ENCODE measurements at places on chromosomes 6 and 20.

DNA sequence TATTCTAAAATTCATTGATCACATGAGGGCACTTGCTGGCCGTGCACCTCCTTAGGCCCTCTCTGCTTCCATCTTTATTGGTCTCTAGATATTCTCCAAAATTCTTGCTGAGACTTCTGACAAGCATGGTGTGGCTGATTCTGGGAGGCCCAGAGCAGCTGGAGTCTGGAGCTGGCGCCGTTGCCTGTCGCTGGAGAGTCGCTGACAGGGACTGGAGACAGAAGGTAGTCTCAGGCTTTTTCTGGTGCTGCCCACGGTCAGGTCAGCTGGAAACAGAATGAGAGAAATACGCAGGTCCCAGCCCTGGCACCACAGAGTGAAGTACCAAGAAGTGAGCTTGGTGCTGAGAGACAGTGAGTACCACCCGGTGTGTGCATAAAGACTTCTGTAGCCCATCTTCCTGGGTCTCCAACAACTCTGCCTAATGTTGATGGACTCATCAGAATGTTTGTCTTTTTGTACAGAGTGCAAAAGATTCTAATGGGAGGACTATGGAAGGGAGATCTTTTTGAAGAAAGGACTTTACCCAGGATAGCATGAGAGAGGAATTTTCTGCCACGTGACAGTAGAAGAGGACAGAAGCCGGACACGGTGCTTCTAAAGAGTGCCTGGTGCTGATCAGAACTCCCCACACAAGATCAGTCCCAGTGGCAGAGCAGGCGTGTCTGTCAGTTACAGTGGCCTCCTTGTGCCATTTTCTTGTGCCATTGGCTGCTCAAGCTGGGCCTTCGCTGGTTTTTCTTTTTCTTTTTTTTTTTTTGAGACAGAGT, 1.8 kb upstream of the ALDH8A1 start:
- no peak for DNase-seq

- DNase-seq = no peak
Observed at GRCh38 chr6:32149092-32149755, 2.5 kb downstream of the PRRT1 start.

GRCh38 chr20:42857446-42857845, 332.3 kb downstream of the PTPRT start:
- DNase-seq = no peak

DNA sequence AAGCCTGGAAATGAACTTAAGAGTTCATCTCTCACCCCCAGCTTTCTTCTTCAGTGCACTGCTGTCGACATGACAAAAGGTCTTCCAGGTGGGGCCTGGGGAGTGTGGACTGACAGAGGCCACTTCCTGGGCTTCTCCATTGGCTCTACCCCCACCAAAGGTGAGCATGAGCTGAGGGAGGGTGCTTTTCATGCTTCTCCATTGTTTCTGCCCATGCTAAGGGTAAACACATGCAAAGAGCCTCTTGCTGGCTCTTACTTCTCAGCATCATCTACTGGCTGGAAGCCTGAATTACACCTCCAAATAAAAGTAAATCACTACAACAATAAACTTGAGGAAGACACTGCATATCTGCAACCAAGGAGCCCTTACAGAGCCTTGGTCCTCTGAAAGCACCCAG, 227.2 kb downstream of the EPM2A start:
- DNase-seq = no peak

GRCh38 chr20:2932498-2932897, 59.2 kb downstream of the PTPRA start:
- no peak for DNase-seq

GRCh38 chr6:122264557-122264956, 134.9 kb upstream of the HSF2 start:
- DNase-seq = no peak

- DNase-seq = no peak
Observed at GRCh38 chr20:36132802-36133211, 21.7 kb upstream of the EPB41L1 start.

GRCh38 chr6:11224252-11224965, 8.1 kb downstream of the NEDD9 start:
- DNase-seq = no peak

- no peak for DNase-seq
Observed at GRCh38 chr6:157116426-157116825, 206.9 kb downstream of the TMEM242 start.

GRCh38 chr6:49782725-49783124, 4.4 kb downstream of the PGK2 start:
- no peak for DNase-seq

DNA sequence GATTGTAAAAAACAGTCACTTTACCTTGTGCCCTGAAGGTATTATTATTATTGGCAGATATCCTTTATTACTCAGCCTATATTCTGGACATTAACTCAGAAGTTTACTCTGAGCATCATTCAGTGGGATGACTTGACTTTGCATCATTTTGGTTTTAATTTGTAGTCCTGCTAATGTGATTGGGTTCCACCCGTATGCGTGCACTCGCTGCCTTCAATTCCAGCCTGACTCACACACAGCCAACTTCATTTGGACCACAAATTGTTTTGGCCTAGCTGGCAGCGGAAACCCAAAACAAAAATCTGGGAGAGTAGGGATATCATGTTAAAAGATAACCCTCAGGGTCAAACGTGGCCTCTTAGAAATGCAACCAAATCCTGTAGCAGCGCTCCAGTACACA, 704.4 kb upstream of the SLC35B3 start:
- DNase-seq = no peak

DNA sequence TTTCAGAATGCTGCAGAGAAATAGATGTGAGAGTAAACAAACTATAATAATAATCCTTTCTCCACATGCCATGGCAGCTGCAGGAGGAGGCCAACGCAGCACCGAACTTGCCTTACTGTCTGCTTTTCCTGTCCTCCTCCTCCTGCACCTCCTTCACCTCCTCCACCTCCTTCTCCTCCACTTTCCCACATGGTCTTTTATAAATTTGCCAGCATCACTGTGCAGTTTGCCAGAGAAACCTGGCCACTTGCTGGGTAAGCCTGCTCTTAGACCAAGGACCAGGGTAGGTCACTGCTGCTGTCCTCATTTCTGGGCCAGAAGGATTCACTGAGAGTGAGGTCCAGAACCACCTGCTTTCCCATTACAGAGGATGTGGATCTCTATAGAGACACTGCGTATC, 8.7 kb downstream of the SGK1 start:
- no peak for DNase-seq

GRCh38 chr6:2542858-2543218, 207.9 kb downstream of the MYLK4 start:
- no peak for DNase-seq

DNA sequence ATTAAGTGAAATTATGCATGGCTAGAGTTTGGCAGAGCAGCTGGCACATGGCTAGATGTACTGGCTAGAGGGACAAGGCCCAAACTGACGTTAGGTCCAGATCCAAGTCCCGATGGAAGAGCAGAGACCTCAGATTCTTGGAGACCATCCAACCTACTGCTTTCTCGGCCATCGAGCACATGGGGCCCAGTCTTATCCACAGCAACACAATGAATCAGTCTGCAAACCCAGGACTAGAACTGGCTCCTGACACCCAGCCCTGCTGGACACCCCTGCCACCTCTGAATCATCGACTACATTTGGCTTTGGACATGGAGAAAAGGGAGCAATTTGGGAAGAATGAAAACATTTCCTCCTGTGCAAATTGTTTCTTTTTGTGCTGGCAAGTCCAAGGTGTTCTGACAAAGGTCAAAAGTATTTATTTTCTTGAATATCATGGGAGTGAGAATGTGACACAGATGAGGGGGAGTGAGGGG, 23.9 kb upstream of the YWHAB start:
- DNase-seq = no peak

GRCh38 chr6:1636272-1636825, 26.6 kb downstream of the FOXC1 start:
- no peak for DNase-seq

- no peak for DNase-seq
Observed at GRCh38 chr6:44829836-44830235, 442.3 kb downstream of the CDC5L start.

DNA sequence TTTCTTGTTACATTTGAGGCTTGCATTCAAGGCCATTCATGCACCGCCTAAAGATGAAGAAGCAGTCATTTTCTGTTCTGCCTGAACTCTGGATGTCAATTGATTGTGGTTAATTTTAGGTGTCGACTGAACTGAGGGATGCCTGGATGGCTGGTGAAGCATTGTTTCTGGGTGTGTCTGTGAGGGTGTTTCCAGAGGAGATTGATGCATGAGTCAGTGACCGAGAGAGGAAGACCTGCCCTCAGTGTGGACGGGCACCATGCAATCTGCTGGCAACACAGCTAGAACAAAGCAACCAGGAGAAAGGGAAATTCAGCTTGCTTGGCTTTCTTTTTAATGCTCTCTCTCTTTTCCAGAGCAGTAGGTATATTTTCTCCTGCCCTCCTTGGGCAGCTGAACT, 164.1 kb upstream of the ECI2 start:
- DNase-seq = no peak

DNA sequence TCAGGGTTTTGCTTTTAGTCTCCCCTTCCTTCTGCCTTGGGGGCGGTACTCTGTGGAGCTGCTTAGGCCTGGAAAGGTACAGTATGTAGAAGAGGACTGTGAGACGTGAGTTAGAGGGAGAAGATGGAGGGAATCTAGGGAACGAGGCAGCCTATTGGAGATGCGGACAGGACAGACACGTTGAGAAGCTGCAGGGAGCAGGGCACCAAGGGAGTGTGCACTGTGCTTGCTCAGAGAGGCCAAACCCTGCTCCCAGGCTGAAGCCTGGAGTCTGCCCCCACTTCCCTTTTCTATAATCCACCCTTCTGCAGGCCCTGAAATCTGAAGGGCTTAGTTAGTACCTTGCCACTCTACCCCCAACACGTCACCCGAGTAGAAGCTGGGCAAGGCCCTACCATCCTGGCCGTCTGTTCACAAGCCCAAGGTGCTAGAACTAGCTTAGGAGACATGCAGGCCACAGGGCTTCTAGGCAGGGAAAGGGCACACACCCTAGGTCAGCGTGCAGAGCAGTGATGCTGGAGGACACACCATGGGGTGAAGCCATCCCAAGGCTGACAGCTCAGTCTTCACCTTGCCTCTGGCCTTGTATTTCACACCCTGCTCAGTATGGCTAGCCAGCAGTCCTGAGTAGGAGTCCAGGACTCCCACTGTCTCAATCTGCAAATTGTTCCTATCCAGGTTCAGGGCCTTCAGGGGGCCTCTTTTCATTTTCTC, 6.9 kb downstream of the TP53INP2 start:
- DNase-seq = no peak

GRCh38 chr6:89117211-89118108, at the start of gene SRSF12:
Gene SRSF12 (minus strand): TSS chr6:89118071. CDS start chr6:89117887, 184 bp downstream.
- peak; percentile 18 for DNase-seq

- no peak for DNase-seq
Observed at GRCh38 chr6:92586236-92586977, 833.0 kb downstream of the EPHA7 start.

DNA sequence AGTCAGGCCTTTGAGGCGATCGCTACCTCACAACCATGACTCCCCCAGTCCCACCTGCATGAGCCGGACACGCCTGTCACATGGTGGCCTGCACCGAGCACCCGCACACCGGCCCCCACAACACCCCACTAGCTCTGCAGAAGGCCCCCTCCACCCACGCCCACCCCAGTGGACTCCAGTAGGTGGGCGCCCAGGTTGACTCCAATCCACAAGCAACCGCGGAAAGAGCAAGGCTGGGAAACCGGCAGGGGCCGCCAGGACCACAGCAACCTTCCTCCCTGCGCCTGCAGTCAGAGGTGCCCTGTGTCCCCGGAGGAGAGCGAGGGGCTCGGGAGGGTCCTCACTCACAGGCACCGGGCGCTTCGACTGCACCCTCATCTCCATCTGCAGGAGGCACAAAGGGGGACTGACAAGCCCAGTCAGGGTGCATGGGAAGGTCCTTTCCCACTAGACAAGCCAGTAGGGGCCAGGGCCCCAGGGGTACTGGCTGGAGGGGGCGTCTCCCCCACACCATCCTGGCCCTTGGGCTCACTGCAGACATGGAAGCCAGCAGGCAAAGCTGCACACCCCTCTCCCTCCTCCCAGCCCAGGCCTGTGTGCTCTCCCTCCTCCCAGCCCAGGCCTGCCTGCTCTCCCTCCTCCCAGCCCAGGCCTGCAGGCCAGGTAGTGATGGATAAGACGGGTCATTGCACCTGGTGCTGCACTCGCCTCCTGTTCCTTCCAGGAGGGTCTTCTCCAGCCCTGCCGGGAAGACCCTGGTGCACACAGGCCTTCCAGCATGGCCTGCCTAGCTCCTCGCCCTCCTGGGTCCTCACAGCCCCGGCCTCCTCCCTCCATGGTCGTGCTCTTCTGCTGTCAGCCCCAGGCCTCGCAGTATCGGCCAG, 137.2 kb downstream of the DLL1 start:
- DNase-seq = no peak

GRCh38 chr6:15985379-15985959, 143.4 kb upstream of the MYLIP start:
- DNase-seq = no peak

- DNase-seq = no peak
Observed at GRCh38 chr6:148435386-148435785, 92.7 kb downstream of the SASH1 start.

- no peak for DNase-seq
Observed at GRCh38 chr20:16054985-16055384, 518.3 kb downstream of the KIF16B start.

DNA sequence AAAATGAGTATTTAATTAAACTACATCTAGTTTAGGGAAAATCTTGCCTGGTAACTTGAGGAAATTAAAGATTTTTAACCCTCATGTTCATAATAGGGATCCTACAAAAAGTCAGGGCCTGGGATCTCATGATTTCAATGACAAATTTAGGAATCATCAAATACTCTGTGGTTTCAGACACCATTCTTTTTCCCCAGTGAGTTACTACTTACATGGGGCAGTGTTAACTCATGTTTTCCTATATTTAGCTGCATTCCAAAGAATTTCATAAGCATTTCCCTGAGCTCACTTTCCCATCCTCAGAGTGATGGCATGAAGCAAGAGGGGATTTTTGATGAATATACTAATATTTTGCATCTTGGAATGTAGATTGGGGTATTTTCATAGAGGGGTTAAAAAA, 321.7 kb downstream of the CENPW start:
- DNase-seq = no peak

- no peak for DNase-seq
Observed at GRCh38 chr20:61973515-61974356, 91.9 kb downstream of the TAF4 start.

DNA sequence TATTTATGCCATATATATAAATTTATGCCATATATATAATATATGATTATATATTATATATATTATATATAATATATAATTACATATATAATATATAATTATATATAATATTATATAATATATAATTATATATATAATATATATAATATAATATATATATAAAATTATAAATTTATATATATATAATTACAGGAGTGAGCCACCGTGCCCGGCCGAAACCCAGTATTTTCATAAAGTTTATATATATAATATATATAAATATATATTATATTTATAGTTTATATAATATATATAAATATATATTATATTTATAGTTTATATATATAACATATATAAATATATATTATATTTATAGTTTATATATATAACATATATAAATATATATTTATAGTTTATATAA, 31.6 kb downstream of the NKX2-4 start:
- DNase-seq = no peak

Measured in stimulated activated naive CD4-positive, alpha-beta T cell (primary cell).